ENCODE measurements at places on chromosomes 6 and 20.

GRCh38 chr6:23532227-23532626, 593.8 kb upstream of the NRSN1 start:
- no peak for DNase-seq

GRCh38 chr20:41074441-41074840, 45.8 kb downstream of the TOP1 start:
- DNase-seq = no peak

DNA sequence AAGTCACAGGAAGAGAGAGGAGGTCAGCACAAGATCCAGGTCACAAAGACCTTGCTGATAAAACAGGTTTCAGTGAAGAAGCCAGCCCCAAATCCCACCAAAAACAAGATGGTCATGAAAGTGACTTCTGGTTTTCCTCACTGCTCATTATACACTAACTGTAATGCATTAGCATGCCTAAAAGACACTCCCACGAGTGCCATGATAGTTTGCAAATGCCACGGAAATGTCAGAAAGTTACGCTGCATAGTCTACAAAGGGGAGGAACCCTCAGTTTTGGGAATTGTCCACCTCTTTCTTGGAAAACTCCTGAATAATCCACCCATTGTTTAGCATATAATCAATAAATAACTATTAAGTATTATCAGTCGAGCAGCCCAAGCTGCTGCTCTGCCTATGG, 427.2 kb downstream of the RFPL4B start:
- DNase-seq = no peak

- no peak for DNase-seq
Measured at GRCh38 chr20:35404614-35405259, 7.0 kb downstream of the UQCC1 start.

- DNase-seq = peak; percentile 2
Measured at GRCh38 chr6:37622646-37623071, 75.0 kb downstream of the MDGA1 start.

- DNase-seq = no peak
Measured at GRCh38 chr6:108739496-108740330, 108.5 kb upstream of the ARMC2 start.

DNA sequence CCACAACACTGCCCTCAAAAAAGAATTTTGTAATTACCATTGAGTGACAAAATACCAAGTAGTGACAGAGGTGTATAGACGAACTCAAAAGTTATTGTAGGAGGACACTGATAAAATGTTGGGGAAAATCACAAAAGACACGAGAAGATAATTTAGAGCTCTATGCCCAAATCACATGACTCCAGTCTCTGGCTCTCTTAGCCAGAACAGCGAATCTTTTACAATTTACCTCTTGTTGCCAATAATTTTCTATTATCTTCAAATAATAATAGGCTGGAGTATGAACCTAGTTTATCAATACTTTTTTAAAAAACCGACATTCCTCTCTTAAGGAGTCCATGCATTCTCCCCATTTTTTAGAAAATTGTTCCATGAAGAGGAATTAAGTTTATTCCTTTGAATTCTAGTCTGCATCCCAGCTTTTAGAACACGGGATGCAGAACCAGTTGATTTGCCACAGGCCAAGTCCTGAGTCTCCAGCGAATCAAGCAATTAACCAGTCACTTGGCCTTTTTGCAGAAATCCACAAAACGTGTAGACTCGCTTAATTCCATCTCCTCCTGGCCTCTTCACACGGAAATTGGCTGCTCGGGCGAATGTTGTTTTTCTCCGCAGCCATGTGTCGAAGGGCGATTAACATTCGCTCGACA, 507 bp upstream of the RIPPLY2 start:
- no peak for DNase-seq

Measured in stimulated activated CD4-positive, alpha-beta T cell treated with anti-CD3 and anti-CD28 coated beads, Interleukin-2, amount 100 ng/mL, for 48 hours (primary cell).